ENCODE measurements at places on chromosomes 11 and 22.

- no peak for DNase-seq
Observed at GRCh38 chr11:66548041-66548440, 1.3 kb downstream of the ACTN3 start.

DNA sequence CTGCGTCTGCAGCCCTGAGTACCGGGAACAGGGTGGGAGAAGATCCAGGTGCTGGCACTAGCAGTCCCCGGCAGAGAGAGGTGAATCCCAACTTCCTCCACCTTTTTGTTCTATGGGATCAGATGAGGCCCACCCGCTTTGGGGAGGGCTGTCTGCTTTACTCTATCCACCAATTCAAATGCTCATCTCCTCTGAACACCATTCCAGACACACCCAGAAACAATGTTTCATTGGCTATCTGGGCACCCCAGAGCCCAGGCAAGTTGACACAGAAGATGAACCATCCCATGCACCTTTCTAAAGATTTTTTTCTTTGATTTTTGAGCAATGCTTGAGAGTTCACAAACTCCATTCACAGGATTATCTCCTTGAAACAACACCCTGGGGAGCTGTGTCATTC lies 78.0 kb downstream of the PARVB start:
- no peak for DNase-seq

- DNase-seq = no peak
Observed at GRCh38 chr11:2761131-2762030, 61.6 kb upstream of the KCNQ1OT1 start.

DNA sequence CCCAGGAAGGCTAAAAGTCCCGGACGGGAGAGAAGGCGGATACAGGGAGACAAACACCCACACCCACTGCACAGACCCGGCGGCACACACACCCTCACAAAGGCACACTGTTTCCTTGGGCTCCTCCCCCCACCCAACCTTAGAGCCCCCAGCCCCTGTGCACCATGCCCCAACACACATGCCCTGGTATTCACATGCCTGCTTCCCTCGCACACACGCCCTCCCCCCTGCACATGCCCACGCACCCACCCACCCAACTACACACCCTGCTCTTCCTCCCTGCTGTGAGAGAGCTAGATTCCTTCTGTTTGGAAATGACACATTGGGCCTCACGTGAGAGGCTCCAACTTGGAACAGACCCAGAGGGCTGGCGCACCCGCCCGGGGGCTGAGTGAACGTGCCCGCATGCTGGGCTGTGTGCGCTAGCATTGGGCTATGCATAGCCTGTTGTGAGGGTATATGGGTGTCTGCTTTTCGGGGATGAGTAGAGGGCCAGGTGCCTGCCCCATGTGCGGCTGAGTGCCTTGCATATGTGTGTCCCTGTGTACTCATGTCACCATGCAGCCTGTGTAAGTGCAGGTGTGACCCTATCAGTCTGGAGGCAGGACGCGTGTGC lies 518 bp upstream of the CHRM1 start:
- DNase-seq = no peak

GRCh38 chr11:80495116-80495515 lies 1054.3 kb upstream of the TENM4 start:
- DNase-seq = no peak

GRCh38 chr22:17633217-17633997 lies 4.9 kb upstream of the ATP6V1E1 start:
- peak; percentile 22 for DNase-seq

GRCh38 chr11:129528296-129528695 lies 152.6 kb downstream of the BARX2 start:
- no peak for DNase-seq

DNA sequence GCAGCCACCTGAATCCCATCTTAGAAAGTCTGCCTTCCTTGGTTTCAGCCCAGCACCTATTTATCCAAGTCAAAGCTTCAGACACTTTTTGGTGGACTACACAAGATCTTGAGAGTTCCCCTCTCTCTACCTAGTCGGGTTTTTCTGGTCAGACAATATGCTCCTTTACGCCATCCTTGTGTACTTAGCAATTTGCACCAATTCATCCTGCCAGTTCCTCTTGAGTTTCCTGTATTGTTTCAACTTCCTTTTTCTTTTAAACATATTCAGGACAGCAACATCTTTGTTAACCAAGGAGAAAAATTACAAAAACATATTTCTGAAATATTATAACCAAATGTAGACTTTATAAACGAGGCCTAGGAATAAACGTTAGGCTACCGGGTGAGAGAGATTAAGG lies 368.2 kb upstream of the CADM1 start:
- DNase-seq = no peak

- peak; percentile 62 for DNase-seq
Observed at GRCh38 chr22:30204742-30205111, 41.8 kb downstream of the LIF start.

DNA sequence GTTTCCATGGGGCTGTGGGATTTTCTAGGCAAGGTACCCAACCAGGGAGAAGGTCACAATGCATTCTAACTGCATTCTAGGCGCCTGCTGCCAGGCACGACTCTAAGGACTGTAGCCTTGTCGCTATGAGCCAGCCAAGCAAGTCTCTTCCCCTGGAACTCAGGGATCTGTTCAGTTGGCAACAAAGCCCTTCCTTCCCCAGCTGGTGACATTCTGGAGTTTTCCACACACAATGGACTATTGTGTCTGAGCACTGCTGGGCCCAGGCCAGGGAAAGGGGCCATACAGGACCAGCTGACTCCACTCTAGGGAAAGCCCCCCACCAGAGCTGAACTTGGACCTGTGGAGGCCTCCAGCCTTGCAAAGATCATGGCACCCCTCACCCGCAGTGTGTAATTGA lies 116.8 kb downstream of the RRAS2 start:
- no peak for DNase-seq

GRCh38 chr11:69382131-69383128 lies 88.5 kb downstream of the MYEOV start:
- DNase-seq = no peak

DNA sequence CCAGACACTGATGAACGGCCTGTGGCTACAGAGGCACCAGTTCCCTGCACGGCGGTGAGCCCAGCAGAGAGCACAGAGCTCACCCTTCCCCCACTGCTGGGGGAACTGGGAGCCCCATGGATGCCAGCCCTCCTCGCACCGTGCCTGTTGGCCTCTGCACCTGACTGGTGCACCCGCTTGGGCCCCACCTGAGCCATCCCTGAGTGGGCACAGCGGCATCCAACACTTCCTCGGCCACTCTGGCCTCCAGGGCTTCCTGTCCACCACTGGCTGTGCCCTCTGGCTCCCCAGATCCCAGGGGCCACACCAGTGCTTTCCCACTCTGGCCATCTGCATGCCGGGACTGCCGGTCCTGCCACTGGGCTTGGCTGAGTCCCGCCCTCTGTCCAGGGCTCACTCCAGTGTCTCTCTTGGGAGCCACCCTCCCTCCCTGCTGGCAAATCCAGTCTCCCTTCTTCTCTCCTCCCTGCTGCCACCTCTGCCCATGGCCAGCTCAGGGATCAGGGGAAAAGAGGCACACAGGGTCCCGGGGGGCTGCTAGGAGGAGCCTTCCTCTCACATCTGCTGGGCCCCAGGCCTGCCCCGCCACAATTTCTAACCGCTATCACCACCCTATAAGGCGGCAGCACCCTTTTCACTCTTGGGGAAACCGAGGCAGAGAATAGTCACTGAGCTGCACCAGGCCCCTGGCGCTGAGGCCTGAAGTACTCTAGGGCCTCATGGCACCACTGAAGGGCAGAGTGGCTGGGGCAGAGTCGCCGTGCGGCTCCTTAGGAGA lies 33.0 kb downstream of the GNB1L start:
- no peak for DNase-seq

GRCh38 chr11:21428796-21429195 lies 759.4 kb downstream of the NELL1 start:
- DNase-seq = no peak

GRCh38 chr11:75597636-75598035 lies 35.6 kb downstream of the SERPINH1 start:
- no peak for DNase-seq

DNA sequence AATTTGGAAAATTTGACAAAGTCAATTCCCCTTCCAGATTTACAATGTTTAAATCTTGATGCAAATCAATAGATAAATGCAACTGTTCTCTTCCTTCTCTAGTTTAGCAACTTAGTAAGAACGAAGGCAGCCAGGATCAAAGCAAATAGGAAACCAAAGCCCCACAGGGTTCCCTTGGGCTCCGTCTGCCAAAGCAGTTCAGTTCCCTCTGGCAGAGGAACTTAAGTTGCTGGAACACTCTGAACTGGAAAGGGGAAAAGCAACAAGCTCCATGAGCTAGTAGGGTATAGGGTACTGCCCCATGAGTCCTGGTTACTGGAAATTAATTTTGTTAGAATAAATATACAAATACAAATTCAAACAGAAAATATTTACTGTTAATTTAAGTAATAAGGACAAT lies 91.3 kb downstream of the RELT start:
- no peak for DNase-seq

DNA sequence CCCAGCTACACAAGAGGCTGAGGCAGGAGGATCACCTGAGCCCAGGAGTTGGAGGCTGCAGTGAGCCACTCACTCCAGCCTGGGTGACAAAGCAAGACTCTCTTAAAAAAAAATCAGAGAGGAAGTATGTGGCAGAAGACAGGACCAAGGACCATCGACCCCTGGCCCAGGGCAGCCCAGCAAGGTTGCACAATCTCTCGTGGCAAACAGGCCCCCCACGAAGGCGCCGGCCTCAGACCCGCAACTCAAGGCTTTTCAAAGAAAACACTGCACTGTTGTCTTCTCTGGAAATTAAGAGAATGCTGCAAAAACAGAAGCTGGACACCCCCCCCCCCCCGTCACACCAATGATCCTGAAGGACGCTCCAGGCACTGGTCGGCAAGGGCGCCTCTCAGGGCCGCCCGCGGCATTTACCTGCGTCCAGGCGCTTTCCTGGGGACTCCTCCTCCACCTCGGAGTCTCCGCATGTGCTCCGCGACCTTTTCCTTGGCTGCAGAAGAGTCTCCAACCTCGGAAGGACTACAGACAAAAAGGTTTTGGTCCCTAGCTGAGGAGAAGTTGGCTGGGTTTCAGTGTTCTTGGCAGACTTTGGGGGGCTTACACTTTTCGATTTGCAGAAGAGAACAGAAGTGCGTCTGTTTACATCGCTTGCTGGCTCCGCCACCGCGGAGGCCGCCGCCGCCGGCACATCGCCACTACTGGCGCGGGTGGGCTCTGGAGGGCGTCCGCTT lies 40.5 kb downstream of the BRD1 start:
- DNase-seq = no peak

DNA sequence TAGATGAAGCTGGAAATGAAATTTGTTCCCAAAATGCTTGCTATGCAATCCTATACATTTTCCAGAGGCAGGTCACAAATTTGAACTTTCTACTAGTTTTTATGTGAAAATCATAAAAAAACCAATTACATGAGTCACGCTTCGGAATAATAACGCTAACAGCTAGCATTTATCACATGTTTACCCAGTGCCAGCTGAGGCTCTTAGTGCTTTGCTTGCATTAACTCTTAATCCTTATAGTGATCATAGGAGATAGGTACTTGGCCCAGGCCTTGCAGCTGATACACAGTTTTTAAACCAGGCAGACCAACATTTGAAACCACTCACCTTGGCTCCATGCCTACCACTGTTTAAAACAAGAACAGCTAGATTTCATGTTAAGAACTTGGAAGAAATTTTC lies 131.8 kb upstream of the RAG2 start:
- no peak for DNase-seq

GRCh38 chr11:122095681-122096262 lies 20.2 kb downstream of the BLID start:
- no peak for DNase-seq

DNA sequence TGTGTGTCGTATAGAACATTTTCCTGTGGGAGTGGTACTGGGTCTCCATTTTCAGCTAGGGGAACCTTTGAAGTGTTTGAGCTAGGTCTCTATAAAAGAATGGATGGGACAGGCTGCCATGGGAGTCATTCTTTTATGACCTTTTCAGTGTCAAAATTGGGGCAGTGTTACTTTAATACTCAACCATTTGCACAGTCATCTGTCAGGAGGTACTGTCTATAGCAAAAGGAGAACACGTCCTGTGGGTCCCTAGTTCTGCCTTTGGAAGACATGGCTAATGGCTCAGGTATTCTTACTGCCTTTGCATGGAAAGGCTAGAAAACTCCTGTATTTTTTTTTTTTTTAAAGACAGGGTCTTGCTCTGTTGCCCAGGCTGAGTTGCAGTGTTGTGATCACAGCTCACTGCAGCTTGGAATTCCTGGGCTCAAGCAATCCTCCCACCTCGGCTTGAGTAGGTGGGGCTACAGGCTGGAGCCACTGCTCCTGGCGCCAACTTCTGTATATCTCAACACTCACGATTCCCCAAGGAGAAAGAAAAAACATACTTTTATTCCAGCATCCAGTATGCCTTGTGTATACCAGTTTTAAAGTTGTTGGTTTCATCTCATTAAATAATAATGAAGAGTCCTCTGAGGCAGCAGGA lies 2.1 kb upstream of the ATF4 start:
- no peak for DNase-seq

DNA sequence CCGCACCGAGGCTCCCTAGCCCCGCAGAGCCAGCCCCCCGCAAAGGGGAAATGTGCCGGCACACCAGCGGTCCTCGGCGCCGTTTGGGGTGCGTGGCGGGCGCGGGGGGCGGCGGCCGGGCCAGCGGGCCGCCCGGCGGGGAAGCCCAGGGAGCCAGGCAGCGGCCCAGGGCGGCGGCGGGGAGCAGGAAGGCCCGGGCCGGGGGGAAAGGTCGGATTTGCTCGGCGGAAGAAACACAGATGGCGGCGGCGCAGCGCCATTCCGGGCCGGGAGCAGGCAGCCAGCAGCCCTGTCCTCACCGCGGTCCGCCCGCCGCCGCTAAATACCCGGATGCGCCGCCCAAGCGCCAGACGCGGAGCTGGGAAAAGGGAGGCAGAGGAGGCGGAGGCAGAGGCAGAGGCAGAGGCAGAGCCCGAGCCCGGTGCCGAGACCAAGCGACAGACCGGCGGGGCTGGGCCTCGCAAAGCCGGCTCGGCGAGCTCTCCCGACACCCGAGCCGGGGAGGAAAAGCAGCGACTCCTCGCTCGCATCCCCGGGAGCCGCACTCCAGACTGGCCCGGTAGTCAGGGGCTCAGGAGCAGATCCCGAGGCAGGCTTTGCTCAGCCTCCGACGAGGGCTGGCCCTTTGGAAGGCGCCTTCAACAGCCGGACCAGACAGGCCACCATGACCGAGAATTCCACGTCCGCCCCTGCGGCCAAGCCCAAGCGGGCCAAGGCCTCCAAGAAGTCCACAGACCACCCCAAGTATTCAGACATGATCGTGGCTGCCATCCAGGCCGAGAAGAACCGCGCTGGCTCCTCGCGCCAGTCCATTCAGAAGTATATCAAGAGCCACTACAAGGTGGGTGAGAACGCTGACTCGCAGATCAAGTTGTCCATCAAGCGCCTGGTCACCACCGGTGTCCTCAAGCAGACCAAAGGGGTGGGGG lies 2.6 kb upstream of the GCAT start:
- DNase-seq = peak; percentile 72

DNA sequence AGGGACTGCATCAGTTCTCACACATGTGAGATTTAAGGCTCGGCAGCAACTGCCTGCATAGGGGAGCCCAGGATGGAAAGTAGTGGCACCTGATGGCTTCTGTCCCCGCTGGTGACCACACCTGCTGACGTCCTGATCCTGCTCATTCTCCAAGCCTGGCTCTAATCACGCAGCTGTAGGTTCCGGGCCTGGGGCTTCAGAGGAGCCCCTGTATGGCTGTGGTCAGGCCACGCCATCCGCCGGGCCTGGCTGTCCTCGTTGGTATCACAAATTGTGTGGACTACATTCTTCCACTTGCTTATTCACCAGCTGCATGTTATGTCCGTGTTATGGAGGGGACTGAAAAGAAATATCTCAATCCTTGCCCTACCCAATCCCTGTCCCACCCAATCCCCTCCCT lies 580.0 kb downstream of the TBC1D22A start:
- no peak for DNase-seq

- DNase-seq = no peak
Observed at GRCh38 chr11:119157063-119157462, 8.2 kb downstream of the ABCG4 start.
